ENCODE measurements at places on chromosomes 5 and 9.

GRCh38 chr5:44932922-44933585 is 124.3 kb downstream of the MRPS30 start:
- DNase-seq: no peak

- DNase-seq: no peak
Measured at GRCh38 chr9:101716629-101717028, 21.8 kb downstream of the GRIN3A start.

- no peak for DNase-seq
Measured at GRCh38 chr9:13110766-13111417, 168.6 kb downstream of the MPDZ start.

- DNase-seq: no peak
Measured at GRCh38 chr5:14849516-14850294, 21.9 kb downstream of the ANKH start.

All from CD4-positive, CD25-positive, alpha-beta regulatory T cell (primary cell).